Lower lobe of right lung (tissue), 2 donors: ENCODE measurements at places on chromosomes 11 and 22. TPM values are rescaled to one million over a fixed set of nuclear protein-coding genes. Genes with fewer than 3 reads are reported as not detected.

The OAF gene
- 17.8 TPM for total RNA-seq

The MED19 gene
- 12.0 TPM for total RNA-seq

The SLC17A6 gene
- not detected for total RNA-seq

The OR8B4 gene
- not detected for total RNA-seq

The PICALM gene
- 190 TPM for total RNA-seq

The CALCB gene
- not detected for total RNA-seq

The C11orf87 gene
- total RNA-seq, result 0.09 TPM

The VWCE gene
- 1.2 TPM for total RNA-seq

The RASD2 gene
- 3.6 TPM for total RNA-seq

The LAYN gene
- total RNA-seq, result 15.0 TPM

The HEPHL1 gene
- total RNA-seq, result not detected

The OR5B21 gene
- not detected for total RNA-seq

The ACRV1 gene
- total RNA-seq, result not detected

The APLNR gene
- 4.1 TPM for total RNA-seq

The MTA2 gene
- 68.4 TPM for total RNA-seq

The UBQLN3 gene
- 0.50 TPM for total RNA-seq

The PNPLA5 gene
- total RNA-seq, result not detected

The POTEH gene
- not detected for total RNA-seq

The KCNJ11 gene
- 4.3 TPM for total RNA-seq

The EWSR1 gene
- 159 TPM for total RNA-seq

The RAPSN gene
- total RNA-seq, result 1.2 TPM

The CAVIN3 gene
- total RNA-seq, result 36.3 TPM

The PRRG4 gene
- 12.0 TPM for total RNA-seq

The ASPHD2 gene
- total RNA-seq, result 1.5 TPM

The OR52H1 gene
- 0.35 TPM for total RNA-seq

The CCS gene
- 40.5 TPM for total RNA-seq

The CASP5 gene
- 5.8 TPM for total RNA-seq

The HTR3B gene
- total RNA-seq, result not detected

The MMP1 gene
- 0.97 TPM for total RNA-seq

The RIMBP3C gene
- total RNA-seq, result 0.47 TPM

The OR52N4 gene
- total RNA-seq, result not detected
